ENCODE measurements at places on chromosomes 13 and 19. TPM values are rescaled to one million over a fixed set of nuclear protein-coding genes. Genes with fewer than 3 reads are reported as not detected.

- DNase-seq = no peak
Measured at GRCh38 chr13:95128045-95128643, 173.1 kb downstream of the ABCC4 start.

PCDH17 gene
- total RNA-seq = 0.86 TPM

DNA sequence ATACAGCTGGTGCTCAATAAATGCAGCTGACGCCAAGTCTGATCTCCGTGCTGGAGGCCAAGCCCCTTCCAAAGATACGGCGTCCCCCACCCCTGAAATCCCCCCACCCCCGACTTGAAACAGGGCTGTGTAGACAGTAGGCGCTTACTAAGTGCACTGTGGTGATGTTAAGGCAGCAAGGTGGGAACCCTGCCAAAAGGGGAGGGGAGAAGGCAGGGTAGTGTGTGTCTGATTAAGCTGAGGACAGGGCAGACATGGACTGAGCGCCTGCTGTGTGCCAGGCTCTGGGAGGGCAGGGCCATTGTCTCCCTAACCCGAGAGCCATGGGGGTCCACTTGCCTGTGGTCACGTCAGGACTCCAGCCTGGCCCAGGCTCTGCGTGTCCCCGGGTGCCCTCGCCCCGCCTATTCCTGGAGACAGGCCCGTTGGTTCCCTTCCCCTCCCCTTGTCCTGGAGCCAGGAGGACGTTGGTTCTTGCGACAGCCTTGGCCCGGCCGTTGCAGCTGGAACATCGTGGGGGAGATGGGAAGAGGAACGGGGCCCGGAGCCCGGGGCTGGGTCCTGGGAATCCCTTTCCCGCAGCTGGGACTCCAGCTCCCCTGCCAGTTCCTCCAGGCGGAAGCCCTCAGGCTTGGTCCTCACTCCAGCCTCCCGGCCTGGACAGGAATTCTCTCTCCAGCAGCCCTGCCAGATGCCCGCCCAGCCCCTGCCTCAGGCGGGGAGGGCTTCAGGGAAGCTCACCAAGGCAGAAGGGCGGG is 1.7 kb upstream of the ELANE start:
- DNase-seq = peak; percentile 97

- peak; percentile 16 for DNase-seq
Measured at GRCh38 chr19:5166262-5166661, 174.3 kb downstream of the PTPRS start.

DNA sequence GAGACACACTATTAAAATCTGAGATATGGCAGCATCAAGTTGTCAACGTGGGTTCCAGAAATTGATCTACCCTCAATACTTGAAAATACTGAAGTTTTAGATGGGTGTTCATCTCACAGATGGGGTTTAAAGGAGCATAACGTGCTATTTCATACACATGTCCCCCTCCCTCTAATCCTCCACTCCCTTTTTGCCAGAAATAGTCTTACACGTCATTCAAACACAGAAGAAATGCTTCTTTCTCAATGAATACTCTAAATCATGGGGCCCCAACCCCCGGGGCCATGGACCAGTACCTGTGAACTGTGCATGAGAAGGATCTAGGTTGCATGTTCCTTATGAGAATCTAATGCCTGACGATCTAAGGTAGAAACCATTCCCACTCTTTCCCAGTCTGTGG is 19.6 kb downstream of the KLF12 start:
- DNase-seq = no peak

Data from fibroblast of villous mesenchyme (primary cell).